ENCODE measurements at places on chromosomes 3 and 15. TPM values are rescaled to one million over a fixed set of nuclear protein-coding genes. Genes with fewer than 3 reads are reported as not detected.

GRCh38 chr3:9260305-9260704, 10.9 kb upstream of the SRGAP3 start:
- no peaks in the 10 kb centered on the region for H3K27me3 ChIP-seq
- H3K36me3 ChIP-seq = no peaks in the 10 kb centered on the region
- no peaks in the 10 kb centered on the region for H3K4me1 ChIP-seq
- no peak overlapping the region for H3K27ac ChIP-seq
- H3K4me3 ChIP-seq = no peak overlapping the region

- H3K27ac ChIP-seq = peak overlapping the region; percentile 30
- H3K36me3 ChIP-seq = no peaks in the 10 kb centered on the region
- H3K4me1 ChIP-seq = peaks cover 39% of the 10 kb centered on the region
Measured at GRCh38 chr15:90413411-90414379, 25.7 kb downstream of the IQGAP1 start.

Gene CFAP91
- total RNA-seq = 3.5 TPM

GRCh38 chr3:102735311-102735710, 300.5 kb downstream of the ZPLD1 start:
- no peaks in the 10 kb centered on the region for H3K4me1 ChIP-seq
- no peaks in the 10 kb centered on the region for H3K27me3 ChIP-seq
- H3K4me3 ChIP-seq = no peak overlapping the region
- no peaks in the 10 kb centered on the region for H3K36me3 ChIP-seq
- no peak overlapping the region for H3K27ac ChIP-seq

DNA sequence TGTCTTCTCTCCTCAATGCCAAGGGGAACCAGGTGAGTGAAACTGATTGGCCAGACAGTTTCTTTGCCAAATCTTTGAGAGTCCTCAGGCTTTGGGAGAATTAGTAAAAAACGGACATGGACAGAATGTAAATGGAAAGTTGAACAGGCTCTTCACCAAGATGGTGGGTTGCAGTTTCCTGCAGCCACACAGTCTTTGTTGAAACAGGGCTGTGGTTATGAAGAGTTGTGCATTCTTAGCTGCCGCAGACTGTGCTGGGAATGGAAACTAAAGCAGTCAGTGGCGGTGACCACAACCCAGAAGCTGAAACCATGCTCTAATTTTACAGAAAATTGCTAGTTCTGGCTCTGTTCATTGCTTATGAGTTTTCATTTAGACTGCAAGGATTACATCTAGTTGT, 42.1 kb upstream of the TASOR start:
- DNase-seq = no peak
- H3K4me3 ChIP-seq = no peak overlapping the region
- H3K36me3 ChIP-seq = peaks cover 26% of the 10 kb centered on the region
- no peaks in the 10 kb centered on the region for H3K4me1 ChIP-seq

- DNase-seq = no peak
- no peak overlapping the region for H3K27ac ChIP-seq
- H3K4me3 ChIP-seq = no peak overlapping the region
Measured at GRCh38 chr3:39505866-39506742, 38.6 kb downstream of the MOBP start.

DNA sequence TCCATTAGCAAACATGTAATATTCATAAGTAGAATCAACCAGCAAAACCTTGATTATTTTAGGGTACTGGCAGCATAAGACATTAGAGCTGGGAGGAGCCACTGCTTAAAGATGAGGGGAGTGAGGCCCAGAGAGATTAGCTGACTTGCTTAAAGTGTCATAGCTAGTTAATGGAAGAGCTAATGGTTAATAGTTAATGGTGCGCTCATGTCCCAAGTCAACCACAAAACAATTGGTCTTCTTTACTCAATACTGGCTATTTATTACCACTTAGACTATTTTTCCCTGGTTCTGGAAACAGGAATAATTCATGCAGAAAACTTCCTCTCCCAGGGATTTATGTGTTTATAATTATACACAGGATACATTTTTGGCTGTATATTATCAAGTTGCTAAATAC, 33.1 kb downstream of the EIF4E3 start:
- peaks cover 7% of the 10 kb centered on the region for H3K4me1 ChIP-seq
- H3K36me3 ChIP-seq = no peaks in the 10 kb centered on the region
- no peak overlapping the region for H3K27ac ChIP-seq
- DNase-seq = no peak
- H3K27me3 ChIP-seq = no peaks in the 10 kb centered on the region

Gene STAB1
- 363 TPM for total RNA-seq

DNA sequence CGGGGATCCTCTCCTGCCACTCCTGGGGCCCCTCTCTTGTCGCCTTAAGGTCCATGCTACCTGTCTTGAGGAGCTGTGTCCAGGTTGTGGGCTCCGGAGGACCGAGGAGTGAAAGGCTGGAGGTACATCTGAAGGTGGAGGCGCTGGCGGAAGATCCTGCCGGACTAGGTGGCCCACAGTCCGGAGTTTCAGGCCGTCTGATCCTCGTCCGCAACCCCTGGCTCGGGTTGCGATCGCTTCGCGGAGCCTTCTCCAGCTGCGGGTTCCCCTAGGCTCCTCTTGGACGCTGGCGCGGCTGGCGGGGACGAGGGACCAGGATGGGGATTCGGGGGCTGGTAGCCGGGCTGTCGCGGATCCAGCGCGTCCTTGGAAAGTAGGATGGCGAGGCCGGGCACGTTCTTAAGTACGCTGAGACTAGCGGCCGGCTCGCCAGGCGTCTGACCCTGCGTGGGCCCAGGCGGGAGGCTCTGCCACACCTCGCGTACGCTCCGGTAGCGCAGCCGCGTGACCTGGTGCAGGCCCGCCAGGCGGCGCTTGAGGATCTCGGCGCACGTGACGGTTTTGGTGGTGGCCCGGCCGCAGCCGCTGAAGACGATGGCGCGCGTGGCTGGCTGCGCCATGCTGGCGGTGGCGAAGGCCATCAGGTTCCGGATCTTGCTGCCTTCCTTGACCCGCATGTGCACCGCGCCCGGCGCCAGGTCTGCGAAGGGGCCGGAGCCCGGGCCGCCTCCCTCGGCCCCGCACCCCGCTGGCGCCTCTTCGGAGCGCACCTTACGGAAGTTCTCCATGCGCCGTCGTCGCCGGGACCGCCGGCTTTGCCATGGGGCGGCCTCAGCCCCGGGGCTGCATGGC, 550 bp downstream of the RPP25 start:
- no peaks in the 10 kb centered on the region for H3K27me3 ChIP-seq
- H3K4me3 ChIP-seq = peak overlapping the region; percentile 84
- peak overlapping the region; percentile 91 for H3K27ac ChIP-seq

- no peaks in the 10 kb centered on the region for H3K27me3 ChIP-seq
- DNase-seq = no peak
- H3K4me3 ChIP-seq = no peak overlapping the region
- peaks cover 6% of the 10 kb centered on the region for H3K4me1 ChIP-seq
- H3K27ac ChIP-seq = no peak overlapping the region
Measured at GRCh38 chr15:61090386-61091288, 138.5 kb downstream of the RORA start.

DNA sequence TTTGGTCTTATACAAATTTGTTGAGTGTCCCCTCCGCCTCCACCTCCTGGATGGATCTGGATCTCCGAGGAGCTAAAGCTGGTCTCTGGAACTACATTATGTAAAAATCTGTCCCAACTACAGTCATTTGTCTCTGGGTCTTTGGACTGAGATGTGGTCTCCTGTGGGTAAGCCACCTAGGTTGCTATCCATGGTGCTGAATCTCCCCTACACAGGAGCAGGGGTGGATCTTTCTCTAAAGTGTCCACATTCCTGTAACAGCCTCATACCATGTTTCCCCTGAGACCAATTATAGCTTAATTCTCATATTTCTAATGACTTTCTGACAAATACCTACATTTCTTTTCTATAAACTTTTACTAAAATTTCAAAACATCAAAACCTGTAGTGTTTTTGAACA, 625.8 kb downstream of the TAFA4 start:
- no peaks in the 10 kb centered on the region for H3K27me3 ChIP-seq
- no peak overlapping the region for H3K4me3 ChIP-seq
- H3K36me3 ChIP-seq = no peaks in the 10 kb centered on the region

DNA sequence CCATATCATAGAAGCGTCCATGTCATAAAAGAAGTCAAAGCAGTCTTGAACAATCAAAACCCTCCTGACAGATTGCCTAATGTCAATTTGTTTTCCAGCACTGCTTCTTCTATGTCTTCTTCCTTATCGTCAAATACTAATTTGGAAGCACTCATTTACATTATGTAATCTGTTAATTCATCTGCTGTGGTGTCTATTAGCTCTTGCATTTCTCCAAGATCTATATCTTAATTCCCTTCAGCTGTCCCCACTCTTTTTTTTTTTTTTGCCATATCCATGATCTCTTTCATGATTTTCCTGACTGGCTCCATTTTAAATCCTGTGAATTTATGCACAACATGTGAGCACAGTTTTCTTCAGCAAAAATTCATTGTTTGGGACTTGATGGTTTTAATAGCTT, 560.5 kb upstream of the ARPP21 start:
- no peak for DNase-seq
- H3K36me3 ChIP-seq = no peaks in the 10 kb centered on the region
- no peaks in the 10 kb centered on the region for H3K27me3 ChIP-seq

GRCh38 chr3:58021962-58022361, 13.7 kb downstream of the FLNB start:
- H3K27ac ChIP-seq = peak overlapping the region; percentile 70
- no peak overlapping the region for H3K4me3 ChIP-seq
- no peaks in the 10 kb centered on the region for H3K36me3 ChIP-seq
- peaks cover 65% of the 10 kb centered on the region for H3K4me1 ChIP-seq
- no peaks in the 10 kb centered on the region for H3K27me3 ChIP-seq
- no peak for DNase-seq

GRCh38 chr15:92074646-92075045, 221.1 kb downstream of the SLCO3A1 start:
- no peaks in the 10 kb centered on the region for H3K27me3 ChIP-seq
- DNase-seq = peak; percentile 76
- H3K4me1 ChIP-seq = no peaks in the 10 kb centered on the region
- H3K27ac ChIP-seq = no peak overlapping the region
- H3K4me3 ChIP-seq = no peak overlapping the region

- no peak for DNase-seq
- no peak overlapping the region for H3K4me3 ChIP-seq
- H3K27me3 ChIP-seq = no peaks in the 10 kb centered on the region
- no peaks in the 10 kb centered on the region for H3K4me1 ChIP-seq
- H3K27ac ChIP-seq = no peak overlapping the region
Measured at GRCh38 chr3:105733356-105733755, 135.5 kb downstream of the CBLB start.

DNA sequence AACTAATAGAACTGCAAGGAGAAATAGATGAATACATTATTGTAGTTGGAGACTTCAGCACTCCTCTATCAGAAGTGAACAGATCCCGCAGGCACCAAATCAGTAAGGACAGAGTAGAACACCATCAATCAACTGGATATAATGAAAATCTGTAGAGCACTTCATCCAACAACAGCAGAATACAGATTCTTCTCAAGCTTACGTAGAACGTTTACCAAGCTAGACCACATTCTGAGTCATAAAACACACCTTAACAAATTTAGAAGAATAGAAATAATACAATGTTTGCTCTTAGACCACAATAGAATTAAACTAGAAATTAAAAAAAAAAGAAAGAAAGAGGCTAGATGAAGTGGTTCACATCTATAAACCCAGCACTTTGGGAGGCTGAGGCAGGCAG, 70.7 kb upstream of the NEDD4 start:
- no peak for DNase-seq
- no peak overlapping the region for H3K27ac ChIP-seq
- H3K4me3 ChIP-seq = no peak overlapping the region
- no peaks in the 10 kb centered on the region for H3K36me3 ChIP-seq
- no peaks in the 10 kb centered on the region for H3K4me1 ChIP-seq

Gene TPRG1
- 6.4 TPM for total RNA-seq

DNA sequence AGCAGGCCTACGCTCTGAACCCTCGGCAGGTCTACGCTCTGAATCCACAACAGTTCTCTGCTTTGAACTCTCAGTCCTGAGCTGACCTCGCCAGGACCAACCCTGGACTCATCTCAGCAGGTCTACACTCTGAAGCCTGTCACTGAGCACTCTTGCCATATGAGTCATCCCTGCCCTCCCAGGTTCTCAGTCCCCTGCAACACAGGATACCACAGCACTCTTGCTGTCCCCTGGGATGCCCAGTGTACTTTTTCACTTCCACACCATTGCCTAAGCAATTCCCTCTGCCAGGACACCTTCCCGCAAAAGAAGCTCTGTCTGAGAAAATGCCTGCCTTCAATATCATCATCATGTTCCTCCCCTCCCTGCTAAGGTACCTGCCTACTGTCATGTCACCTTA, 42.0 kb downstream of the NUP210 start:
- DNase-seq = no peak
- no peaks in the 10 kb centered on the region for H3K27me3 ChIP-seq
- no peak overlapping the region for H3K4me3 ChIP-seq
- H3K4me1 ChIP-seq = peaks cover 28% of the 10 kb centered on the region
- no peaks in the 10 kb centered on the region for H3K36me3 ChIP-seq

GRCh38 chr3:71779674-71780377, 5.1 kb downstream of the PROK2 start:
- peaks cover 8% of the 10 kb centered on the region for H3K4me1 ChIP-seq
- H3K4me3 ChIP-seq = no peak overlapping the region
- no peaks in the 10 kb centered on the region for H3K36me3 ChIP-seq
- no peak for DNase-seq

DNA sequence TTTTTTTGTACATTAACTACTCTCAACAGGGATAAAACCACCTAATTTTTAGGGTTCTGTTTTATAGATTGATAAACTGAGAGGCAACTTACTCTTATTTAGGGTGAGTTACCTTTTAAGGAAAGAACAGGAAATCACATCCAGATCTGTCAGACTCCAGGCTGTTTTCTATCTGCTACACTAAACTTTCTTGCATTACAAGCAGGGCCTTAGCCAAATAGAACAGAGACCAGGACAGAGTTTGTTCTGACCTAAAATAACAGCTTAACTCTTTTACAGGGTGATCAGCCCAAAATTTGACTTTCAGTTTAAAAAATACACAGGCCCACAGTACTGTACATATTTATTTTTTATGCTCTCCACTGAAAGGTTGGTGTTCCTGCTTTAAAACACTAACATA, 38.6 kb downstream of the SGO1 start:
- DNase-seq = no peak
- H3K27ac ChIP-seq = no peak overlapping the region
- no peaks in the 10 kb centered on the region for H3K4me1 ChIP-seq
- no peak overlapping the region for H3K4me3 ChIP-seq
- no peaks in the 10 kb centered on the region for H3K27me3 ChIP-seq

DNA sequence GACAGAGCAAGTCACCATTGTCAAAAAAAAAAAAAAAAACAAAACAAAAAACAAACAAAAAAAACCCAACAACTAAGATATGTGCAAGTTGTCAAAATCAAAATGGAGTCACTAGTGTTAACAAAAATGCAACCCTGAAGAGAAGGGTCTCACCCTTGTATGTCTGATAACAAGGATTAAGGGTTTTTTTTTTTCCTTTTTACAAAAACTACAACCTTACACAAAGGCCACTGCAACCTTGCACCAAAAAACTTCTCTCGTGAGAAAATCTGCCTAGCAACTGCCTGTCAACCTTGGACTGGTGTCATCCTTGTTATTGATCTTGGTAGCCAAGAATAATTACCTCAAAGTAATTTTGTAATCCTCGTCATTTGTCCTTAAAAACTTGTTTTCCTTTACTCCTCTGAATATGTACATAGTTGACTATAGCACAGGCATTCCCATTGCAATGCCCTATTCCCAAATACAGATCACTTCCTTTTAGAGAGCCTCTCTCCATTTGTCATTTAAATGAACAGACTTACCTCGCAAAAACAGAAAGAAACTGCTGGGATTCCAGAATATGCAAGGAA, 24.0 kb downstream of the TFRC start:
- H3K36me3 ChIP-seq = peaks cover 67% of the 10 kb centered on the region
- H3K4me1 ChIP-seq = no peaks in the 10 kb centered on the region
- no peak for DNase-seq

Gene OXTR
- total RNA-seq = 150 TPM

- no peaks in the 10 kb centered on the region for H3K4me1 ChIP-seq
- no peak overlapping the region for H3K27ac ChIP-seq
- no peaks in the 10 kb centered on the region for H3K27me3 ChIP-seq
- H3K36me3 ChIP-seq = peaks cover 5% of the 10 kb centered on the region
Measured at GRCh38 chr3:9955067-9955502, 2.9 kb upstream of the PRRT3 start.

Gene PAQR9
- total RNA-seq = not detected

Gene SEMA3G
- total RNA-seq = 163 TPM
